A673 (cell line): ENCODE measurements at places on chromosomes 7 and 10.

GRCh38 chr7:134721171-134721570, 58.3 kb upstream of the CALD1 start:
- H3K27ac ChIP-seq: no peak overlapping the region
- no peaks in the 10 kb centered on the region for H3K4me1 ChIP-seq
- no peak for DNase-seq
- H3K27me3 ChIP-seq: no peaks in the 10 kb centered on the region

GRCh38 chr10:57579926-57580325, 687.8 kb downstream of the IPMK start:
- no peaks in the 10 kb centered on the region for H3K27me3 ChIP-seq
- H3K4me1 ChIP-seq: no peaks in the 10 kb centered on the region
- no peak overlapping the region for H3K4me3 ChIP-seq
- H3K27ac ChIP-seq: no peak overlapping the region

DNA sequence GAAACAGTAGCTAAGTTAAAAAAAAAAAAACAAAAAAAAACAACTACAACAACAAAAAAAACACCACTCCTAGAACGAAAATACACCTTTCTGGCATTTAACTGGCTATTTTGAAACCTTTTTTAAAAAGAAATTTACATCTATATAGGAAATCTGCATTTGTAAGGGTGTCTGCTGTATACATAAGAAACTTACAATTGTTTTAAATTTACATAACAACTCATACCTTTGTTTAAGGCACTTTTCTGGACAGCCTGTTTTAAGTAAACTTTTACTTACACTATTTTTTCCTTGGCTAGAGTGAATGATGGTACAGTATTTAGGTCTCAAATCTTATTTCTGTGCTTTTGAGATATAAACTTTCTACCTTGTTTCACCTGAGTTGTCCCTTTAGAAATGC, 34.0 kb upstream of the PAPSS2 start:
- H3K27ac ChIP-seq: no peak overlapping the region
- H3K36me3 ChIP-seq: no peaks in the 10 kb centered on the region
- H3K4me3 ChIP-seq: no peak overlapping the region
- H3K27me3 ChIP-seq: no peaks in the 10 kb centered on the region
- no peak for DNase-seq

DNA sequence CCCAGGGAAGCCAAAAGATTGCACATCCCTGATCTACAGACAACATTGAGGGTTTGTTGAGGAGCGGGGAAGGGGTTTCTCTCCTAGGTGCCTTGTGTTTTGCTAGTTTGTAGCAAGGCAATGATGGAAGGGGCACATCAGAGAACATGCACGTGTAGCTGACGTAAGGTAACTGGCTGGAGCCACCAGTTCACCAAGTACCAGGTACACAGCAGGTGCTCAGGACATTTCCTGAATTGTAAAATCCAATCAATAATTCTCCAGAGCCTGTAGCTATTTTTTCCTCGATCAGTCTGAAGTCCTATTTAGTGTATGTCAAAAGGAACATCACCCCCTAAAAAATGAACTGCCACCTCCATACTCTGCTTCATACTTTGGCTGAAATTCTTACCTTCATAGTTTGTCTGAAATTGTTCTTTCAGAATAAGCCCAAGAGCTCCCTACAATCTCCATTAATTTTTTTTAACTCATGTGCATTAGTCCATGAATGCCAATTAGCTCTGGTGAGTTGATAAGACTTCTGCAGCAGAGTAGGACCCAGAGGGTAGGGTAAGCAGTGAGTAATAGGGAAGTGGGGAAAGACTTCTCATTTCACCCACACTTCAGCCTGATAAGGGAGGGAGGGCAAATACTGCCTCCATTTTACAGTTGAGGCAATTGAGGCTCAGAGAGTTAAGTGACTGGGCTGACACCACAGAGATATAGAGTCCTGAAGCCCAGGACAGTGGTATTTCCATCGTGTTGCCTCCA, 36.0 kb upstream of the SLC26A3 start:
- H3K4me3 ChIP-seq: no peak overlapping the region
- H3K27ac ChIP-seq: no peak overlapping the region
- H3K4me1 ChIP-seq: no peaks in the 10 kb centered on the region
- H3K27me3 ChIP-seq: peaks cover 12% of the 10 kb centered on the region
- DNase-seq: no peak
- H3K36me3 ChIP-seq: no peaks in the 10 kb centered on the region

GRCh38 chr10:57015595-57016318, 654.7 kb upstream of the ZWINT start:
- H3K4me3 ChIP-seq: no peak overlapping the region
- no peak for DNase-seq
- no peaks in the 10 kb centered on the region for H3K36me3 ChIP-seq
- no peaks in the 10 kb centered on the region for H3K27me3 ChIP-seq
- no peak overlapping the region for H3K27ac ChIP-seq

GRCh38 chr7:121681700-121682099, 191.3 kb upstream of the PTPRZ1 start:
- H3K4me3 ChIP-seq: no peak overlapping the region
- H3K36me3 ChIP-seq: no peaks in the 10 kb centered on the region
- DNase-seq: no peak
- H3K27ac ChIP-seq: no peak overlapping the region
- H3K4me1 ChIP-seq: no peaks in the 10 kb centered on the region

DNA sequence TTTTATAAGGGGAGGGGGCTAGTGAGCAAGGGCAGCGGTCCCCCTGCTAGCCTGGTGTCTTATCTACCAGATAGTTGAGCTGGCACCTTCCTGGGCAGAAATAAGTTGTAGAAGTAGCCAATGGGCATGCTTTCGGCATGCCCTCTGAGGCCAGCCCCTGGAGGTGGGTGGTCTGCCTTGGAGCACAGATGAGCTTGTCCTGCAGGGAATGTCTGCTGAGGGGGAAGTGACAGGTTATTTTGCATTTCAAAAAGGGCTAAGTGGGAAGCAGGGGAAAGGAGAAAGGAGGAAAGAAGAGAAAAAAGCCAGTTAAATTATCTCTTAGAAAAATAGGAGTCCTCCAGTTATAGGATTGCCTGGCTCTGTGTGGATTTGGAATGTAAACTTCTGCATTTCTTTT, 88.9 kb downstream of the GPR26 start:
- no peaks in the 10 kb centered on the region for H3K36me3 ChIP-seq
- DNase-seq: no peak
- no peak overlapping the region for H3K4me3 ChIP-seq

GRCh38 chr10:76727038-76727437, 910.6 kb downstream of the KCNMA1 start:
- no peaks in the 10 kb centered on the region for H3K27me3 ChIP-seq

DNA sequence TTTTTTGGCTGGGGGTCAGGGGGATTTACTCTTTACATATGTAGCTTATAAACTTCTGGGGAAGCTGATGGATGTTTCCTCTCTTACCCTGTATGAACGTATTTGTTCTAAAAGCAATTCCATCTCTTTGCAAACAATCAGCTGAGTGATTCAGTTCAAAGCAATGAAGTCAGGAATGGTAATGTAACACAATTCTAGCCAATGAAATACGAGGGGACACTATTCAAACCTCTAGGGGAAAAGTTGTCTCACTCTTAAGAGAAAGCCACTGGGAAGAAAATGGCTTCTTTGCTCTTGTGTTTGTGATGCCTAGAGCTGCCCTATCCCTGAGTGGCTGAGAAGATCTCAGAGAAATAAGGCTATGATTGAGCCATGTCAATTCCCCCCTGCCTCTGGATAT, 134.8 kb upstream of the SEMA3C start:
- DNase-seq: no peak
- H3K27ac ChIP-seq: no peak overlapping the region
- H3K27me3 ChIP-seq: no peaks in the 10 kb centered on the region
- no peak overlapping the region for H3K4me3 ChIP-seq
- no peaks in the 10 kb centered on the region for H3K4me1 ChIP-seq

DNA sequence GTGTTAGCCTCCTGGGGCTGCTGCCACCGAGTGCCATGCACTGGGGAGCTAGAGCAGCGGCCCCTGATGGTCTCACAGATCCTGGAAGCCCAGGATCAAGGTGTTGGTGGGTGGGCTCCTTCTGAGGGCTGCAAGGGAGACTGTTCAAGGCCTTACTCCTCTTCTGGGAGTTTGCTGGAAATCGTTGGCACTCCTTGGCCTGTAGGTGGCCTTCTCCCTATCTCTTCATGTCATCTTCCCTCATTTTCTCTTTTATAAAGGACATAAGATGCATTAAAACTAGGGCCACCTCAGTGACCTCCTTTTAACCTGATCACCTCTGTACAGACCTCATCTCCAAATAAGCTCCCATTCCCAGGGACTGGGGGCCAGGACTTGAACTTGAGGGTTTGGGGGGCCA, 27.0 kb upstream of the ZNF862 start:
- no peak overlapping the region for H3K4me3 ChIP-seq
- no peaks in the 10 kb centered on the region for H3K4me1 ChIP-seq
- no peaks in the 10 kb centered on the region for H3K36me3 ChIP-seq
